Caki2 (cell line): ENCODE measurements at places on chromosomes 4 and X. TPM values are rescaled to one million over a fixed set of nuclear protein-coding genes. Genes with fewer than 3 reads are reported as not detected.
A peak's percentile ranks its signal among the peaks of the same experiment; 100 is the strongest.

The SERTM2 gene
- not detected in 2 replicates for total RNA-seq

The FRMD7 gene
- not detected in 2 replicates for total RNA-seq

The NLGN3 gene
- 0.20 TPM in 1 of 2 replicates, not detected in the other for total RNA-seq

GRCh38 chr4:84965553-84966381 is 723 bp downstream of the WDFY3 start:
- DNase-seq, result peak; percentile 51
